ENCODE measurements at places on chromosomes 4 and X.
A peak's percentile ranks its signal among the peaks of the same experiment; 100 is the strongest.

GRCh38 chr4:52592287-52592686, 66.8 kb downstream of the USP46 start:
- no peak for DNase-seq

DNA sequence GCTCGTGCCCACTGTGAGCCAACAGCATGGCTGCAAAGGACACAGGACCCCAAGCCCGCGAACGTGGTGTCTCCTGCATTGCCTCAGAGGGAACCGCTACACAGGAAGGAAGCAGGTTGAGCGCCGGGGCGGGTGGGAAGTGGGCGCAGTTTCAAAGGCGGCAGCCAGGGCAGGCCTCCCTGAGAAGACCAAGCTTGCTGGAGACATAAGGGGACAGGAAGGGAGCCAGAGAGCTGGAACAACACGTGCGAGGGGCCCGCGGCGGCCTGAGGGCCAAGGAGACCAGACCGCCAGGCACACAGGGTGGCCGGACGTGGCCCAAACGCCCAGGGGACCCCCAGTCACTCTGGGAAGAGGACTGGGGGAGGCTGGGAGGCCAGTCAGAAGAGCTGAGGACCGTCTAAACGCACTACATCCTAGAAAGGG, 32.0 kb downstream of the CTBP1 start:
- peak; percentile 72 for DNase-seq

DNA sequence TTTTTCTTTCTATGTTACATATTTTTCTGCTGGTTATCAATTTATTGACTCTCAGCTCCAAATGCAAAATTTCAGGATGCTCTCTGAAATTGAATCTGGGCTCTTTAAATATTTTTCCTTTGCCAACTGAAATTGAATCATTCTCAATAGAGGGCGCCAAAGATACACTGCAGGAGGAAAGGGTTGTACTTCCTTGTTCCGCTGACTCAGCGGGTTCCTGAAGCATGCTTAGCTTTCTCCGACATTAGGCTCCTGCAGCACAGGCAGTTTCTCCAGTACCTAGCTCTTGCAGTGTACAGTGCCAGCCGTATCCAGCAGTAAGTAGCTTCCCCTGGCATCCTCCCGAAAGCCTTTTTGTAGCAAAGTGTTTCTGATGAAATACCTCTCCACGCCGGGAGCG, 28.8 kb upstream of the CFAP47 start:
- no peak for DNase-seq

GRCh38 chr4:182810103-182810615, 107.0 kb downstream of the DCTD start:
- no peak for DNase-seq
